ENCODE measurements at places on chromosomes 3 and 15.

DNA sequence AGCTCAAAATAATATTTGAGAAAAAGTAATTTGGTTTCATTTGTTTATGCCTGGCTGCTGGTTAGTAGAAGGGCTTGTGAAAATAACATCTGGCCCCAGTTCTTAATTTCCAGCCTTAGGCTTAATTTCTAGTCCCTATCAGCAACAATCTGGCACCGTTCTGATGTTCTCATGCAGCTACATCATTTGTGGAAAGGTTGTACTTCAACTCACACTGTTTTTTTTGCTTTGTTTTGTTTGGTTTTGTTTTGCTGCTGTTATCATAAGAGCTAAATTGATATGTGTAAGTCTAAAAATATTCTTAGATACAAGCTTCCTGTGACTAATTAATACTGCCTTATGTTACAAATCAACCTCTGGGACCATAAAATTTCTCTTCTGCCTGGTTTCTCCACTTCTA is 8.9 kb downstream of the CPA3 start:
- DNase-seq: no peak

DNA sequence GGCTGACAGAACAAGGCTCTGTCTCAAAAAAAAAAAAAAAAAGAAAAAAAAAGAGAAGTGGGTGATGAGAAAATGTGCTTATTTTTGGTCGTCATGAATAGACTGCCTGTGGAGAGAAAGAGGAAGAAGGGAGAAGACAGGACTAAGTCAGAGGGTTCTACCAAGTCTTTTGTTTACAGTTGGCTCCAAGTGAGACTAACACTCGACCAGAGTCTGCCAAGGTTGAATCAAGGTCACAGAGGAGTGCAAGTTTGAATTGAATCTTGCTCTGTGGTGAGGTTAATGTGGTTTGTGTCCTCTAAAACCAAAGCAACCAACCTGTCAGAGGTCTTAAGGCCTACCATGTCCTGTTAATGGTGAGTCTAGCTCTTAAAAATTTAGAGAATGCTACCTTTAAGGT is 334.1 kb upstream of the GRM7 start:
- DNase-seq: no peak

- peak; percentile 13 for DNase-seq
Measured at GRCh38 chr3:28948685-28949084, 332.2 kb upstream of the RBMS3 start.

GRCh38 chr15:92810418-92811138 is 89.5 kb upstream of the CHD2 start:
- peak; percentile 61 for DNase-seq
